Panc1 (cell line): ENCODE measurements at places on chromosomes 11 and 22.

- DNase-seq: no peak
Measured at GRCh38 chr22:16957781-16958180, 50.2 kb downstream of the GAB4 start.

DNA sequence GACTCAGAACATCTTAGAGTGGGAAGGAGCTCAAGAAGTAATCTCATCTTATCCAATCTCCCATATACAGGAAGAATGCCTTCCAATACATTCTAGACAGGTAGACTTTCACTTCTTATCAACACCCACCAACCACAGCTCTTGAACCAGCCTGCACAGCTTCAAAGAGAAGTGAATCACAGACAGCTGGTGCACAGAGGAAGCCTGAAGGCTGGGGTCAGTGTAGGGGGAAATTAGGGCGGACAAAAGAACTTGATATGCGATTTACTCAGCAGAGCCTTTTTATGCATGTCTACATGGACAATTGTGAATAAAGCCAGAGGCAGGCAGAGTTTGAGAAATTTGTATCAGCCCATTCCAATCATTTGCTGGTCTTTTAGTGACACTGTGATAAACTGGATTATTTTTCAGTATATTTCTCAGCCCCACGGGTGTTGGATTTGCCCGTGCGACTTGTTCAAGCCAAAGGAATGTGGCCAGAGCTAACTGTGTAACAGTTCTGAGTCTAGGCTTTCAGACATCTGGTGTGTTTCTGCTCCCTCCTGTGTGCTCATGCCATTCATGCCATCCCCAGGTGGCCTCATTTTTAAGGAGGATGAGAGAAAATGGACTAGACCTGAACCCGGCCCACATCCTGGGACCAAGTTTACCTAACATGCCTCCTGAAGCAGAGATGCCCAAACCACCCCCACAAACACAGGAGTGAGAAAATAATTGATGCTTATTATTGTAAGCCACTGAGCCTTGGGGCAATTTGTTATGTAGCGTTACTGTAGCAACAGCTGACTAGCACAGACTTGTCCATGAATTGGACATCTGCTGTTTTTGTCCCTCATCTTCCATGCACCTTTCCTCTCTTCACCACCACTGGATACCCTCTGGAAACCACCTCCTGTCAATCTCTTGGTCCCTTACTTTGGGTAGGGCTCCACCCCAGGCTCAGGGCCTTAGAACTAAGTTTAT is 137.5 kb upstream of the HSD17B12 start:
- no peak for DNase-seq

- DNase-seq: no peak
Measured at GRCh38 chr11:119120639-119121007, 757 bp upstream of the HINFP start.

- DNase-seq: no peak
Measured at GRCh38 chr11:46528445-46529094, 65.3 kb downstream of the AMBRA1 start.

- DNase-seq: no peak
Measured at GRCh38 chr11:117604336-117604995, 192.6 kb downstream of the DSCAML1 start.

- no peak for DNase-seq
Measured at GRCh38 chr22:22891139-22891621, 3.6 kb downstream of the IGLL5 start.

DNA sequence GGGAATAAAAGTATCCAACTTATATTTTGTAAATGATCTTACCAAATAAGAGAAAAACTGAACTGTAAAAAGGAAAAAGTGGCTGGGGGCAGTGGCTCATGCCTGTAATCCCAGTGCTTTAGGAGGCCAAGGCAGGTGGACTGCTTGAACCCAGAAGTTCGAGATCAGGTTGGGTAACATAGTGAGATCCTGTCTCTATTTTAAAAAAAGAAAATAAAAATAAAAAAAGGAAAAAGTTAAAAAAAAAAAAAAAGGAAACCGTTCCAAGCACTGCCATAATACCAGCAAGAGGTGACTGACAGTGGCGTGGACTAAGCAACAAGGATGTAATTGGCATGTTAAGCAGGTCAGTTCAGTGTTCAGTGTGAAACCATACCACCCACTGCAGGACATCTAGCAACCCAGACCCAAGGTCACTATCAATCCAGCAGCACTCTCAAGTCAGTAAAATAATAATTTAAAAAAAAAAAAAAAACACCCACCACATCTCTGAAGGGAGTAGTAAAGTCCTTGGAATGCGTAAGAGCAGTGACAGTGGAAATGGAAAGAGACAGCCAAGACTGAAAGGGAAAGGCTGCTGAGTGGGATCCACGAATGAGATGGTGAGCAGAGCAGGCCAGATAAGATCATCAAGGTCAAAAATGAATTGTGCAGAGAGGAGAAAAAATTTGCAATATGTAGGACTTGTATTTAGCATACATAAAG is 43.6 kb downstream of the MAPK1 start:
- no peak for DNase-seq

GRCh38 chr22:45284705-45285262 is at the start of gene UPK3A:
Gene UPK3A (plus strand): TSS chr22:45284949. CDS start chr22:45285014, 65 bp downstream.
- no peak for DNase-seq

DNA sequence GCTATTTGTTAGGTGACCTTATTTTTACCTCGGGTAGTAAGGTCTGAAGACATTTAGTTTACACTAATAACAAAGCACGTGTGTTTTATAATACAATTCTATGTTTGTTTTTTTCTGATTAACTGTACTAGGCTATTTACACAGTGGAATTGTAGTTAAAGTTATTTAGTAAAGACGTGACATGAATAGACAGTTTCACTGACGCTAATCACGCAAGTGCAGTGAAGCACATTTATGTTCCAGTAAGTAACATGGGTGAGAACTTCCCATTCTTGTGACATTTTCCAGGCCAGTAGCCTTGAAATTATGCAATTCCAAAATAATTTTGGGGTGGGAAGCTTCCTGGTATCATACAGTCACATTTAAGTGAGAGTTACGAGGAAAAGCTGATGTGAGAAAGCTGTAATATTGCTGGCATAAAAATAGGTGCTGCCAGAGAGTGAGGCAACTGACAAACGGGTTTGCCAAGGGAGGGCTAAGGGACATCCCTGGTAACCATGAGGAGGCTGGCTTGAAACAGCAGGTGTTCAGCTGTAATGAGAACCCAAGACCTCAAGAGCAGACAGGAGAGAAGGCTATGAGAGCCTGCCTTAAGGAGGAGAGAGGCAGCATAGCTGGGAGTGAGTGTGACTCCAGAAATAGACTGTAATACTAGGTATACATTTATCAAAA is 378.8 kb downstream of the DCDC1 start:
- DNase-seq: no peak

- DNase-seq: no peak
Measured at GRCh38 chr22:25407226-25407858, 157.1 kb upstream of the GRK3 start.

DNA sequence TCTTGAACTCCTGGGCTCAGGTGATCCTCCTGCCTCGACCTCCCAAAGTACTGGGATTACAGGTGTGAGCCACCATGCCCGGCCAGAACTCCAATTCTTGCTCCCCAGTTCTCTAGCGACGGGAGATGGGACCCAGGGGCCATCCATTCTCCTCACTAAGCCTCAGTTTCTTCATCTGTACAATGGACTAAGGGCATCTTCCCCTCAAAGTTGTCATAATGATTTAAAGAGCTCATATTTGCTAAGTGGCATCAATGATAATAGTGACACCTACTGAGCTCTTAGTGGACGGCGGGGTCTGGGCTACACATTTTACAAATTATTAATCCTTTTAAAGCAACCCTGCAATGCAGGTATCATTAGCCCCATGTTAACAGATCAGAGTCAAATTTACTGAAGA is 34.5 kb downstream of the KIAA0930 start:
- DNase-seq: no peak

DNA sequence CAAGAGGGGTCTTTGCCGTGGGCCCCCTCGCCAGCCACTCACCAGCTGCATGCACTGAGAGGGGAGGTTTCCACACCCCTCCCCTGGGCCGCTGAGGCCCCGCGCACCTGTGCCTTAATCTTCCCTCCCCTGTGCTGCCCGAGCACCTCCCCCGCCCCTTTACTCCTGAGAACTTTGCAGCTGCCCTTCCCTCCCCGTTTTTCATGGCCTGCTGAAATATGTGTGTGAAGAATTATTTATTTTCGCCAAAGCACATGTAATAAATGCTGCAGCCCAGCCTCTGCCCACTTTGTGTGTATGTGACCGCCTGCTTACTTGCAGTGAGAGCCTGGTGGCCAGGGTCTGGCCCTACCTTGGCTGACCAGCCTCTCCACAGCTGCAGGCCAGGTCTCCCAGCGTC is 2.8 kb upstream of the CRACR2B start:
- DNase-seq: no peak

DNA sequence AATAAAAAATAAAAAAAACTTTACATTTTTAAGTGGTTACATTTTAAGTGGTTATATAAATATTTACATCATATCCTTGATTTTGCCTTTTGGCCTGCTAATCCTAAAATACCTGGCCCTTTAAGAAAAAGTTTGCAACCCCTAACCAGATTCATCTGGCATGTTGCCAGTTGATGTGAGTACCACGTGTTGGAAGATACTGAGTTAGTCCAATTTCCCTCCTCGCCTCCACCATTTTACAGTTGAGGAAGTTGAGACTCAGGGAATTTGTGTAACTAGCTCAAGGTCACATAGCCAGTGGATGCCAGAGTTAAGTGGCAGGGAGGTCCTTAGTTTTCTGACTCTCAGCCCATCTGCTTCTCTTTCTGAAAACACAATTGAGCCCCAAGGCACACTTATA is 5.1 kb downstream of the ELF5 start:
- no peak for DNase-seq

DNA sequence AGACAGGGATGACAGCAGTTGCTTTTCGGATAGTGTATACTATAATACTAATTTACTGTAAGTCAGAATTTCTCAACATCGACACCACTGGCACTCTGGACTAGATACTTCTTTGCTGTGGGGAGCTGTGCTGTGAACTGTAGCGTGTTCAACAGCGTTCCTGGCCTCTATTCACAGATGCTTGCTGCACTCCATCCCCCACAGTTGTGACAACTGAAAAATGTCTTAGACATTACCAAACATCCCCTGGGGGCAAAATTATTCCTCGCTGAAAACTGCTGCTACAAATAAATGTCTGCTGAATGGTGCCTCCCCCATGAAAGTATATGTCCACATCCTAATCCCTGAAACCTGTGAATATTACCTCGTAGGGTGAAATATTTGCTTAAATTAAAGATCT is 7.5 kb upstream of the SLC15A3 start:
- no peak for DNase-seq

DNA sequence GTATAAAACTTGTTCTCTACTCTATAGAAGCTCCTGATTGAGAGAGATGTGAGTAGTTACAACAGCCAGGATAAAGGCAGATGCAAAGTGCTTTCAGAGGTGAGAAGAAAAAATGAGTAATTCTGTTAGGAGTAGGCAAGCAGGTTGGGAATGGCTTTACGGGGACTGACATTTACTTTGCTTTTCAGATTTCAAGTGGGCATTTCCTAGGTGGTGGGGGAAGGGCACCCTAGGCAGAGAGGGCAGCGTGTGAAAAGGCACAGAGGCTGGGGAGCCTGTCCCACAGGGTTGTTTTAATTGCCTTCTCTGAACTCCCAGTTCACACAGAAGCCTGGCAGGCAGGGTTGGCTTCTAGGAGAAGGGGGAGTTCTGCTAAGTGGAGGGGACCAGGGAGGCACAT is 106.5 kb downstream of the NAV2 start:
- DNase-seq: no peak

DNA sequence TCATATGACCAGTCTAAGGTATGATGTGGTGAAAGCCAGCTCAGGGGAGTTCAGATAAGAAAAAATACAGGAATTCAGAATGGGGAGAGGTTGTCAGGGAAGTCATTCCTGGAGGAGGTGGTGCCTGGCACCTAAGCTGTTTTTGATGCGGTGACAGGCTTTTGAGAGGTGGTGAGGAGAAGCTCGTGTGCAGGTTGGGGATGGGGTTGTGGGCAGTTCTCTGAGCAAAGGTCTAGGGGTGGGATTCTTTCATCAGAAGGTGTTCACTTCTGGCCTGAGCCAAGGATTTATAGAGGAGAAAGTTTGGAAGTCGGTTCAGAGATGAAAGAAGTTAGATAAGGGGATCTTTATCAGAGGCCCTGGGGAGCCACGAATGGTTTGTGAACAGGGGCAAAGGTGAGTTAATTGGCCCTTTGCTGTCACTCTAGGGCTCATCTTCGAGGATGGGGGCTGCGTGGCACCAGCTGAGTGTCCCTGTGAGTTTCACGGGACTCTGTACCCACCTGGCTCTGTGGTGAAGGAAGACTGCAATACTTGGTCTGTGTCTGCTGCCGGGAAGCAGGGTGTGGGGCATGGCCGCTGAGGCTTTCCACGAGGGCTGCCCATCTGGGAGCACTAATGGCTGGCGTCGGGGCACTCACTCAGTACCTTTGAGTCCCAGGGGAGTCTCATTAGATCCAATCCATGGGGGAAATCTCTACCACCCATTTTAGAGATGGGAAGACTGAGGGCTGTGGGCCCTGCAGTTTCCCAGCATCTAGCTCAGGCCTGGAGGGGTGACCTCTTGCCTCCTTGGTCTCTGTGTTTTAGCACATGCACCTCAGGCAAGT is 13.4 kb downstream of the OTOG start:
- no peak for DNase-seq

DNA sequence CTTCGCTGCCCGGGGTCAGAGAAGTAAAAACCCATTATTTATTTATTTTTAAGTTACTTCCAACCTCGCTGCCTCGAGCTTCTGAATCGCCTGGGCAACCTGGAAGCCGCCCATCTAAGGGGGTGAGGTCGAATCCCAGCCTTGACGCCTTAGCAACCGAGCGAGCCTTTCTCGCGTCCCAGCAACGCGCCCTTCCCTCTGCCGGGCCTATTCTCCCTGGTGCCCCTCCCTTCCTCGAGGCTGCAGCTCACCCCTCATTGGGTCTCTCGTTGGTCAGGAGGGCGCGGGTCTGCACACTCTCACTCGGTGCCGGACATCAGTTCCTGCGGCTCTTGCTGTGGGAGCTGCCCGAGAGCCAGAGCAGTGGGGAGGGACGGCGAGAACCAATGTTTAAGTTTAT is at the start of gene CCDC81:
CCDC81 (plus strand) TSS at position 302 of the 400 bp plus-strand sequence. CDS start 277 bp downstream, outside the sequence.
- no peak for DNase-seq

GRCh38 chr11:128613300-128613995 is 26.1 kb upstream of the ETS1 start:
- no peak for DNase-seq

DNA sequence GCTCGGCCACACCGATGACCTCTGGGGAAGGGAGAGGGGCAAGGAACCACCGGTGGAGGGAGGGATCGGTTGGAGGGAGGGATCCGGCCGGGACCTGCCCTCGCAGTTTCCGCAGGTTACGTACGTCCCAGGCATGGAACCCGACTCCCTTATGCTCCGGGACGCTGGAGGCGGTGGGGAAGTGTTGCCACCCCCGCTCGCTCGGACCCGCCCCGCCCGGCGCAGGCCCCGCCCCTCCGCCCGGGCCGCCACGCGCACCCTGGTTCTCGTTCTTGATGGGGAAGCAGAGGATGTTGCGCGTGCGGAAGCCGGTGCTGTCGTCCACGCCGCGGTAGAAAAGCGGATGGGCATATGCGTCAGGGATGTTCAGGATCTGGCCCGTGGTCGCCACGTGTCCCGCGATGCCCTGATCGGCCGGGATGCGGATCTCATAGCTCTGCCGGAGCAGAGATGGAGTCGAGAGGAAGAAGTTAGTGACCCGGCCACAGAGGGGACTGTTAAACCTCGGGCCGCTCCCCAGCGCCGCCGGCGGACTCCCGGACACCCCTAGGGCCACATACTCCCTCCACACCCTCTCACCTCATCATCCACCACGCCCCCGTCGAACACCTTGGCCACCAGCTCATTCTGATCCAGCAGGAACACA is 89.8 kb downstream of the PDE2A start:
- no peak for DNase-seq

GRCh38 chr22:25702571-25703167 is 39.3 kb upstream of the MYO18B start:
- no peak for DNase-seq
